ENCODE measurements at places on chromosomes 12 and 14. TPM values are rescaled to one million over a fixed set of nuclear protein-coding genes. Genes with fewer than 3 reads are reported as not detected.

GRCh38 chr14:34030864-34031263, 80.0 kb upstream of the EGLN3 start:
- DNase-seq: no peak

- DNase-seq: no peak
These were observed 4.7 kb upstream of the CCER1 start for GRCh38 chr12:90959538-90960139.

GRCh38 chr12:119154435-119154818, 24.3 kb upstream of the HSPB8 start:
- no peak for DNase-seq

GRCh38 chr12:130513556-130513955, 175.9 kb downstream of the PIWIL1 start:
- DNase-seq: no peak

- no peak for DNase-seq
These were observed 86.8 kb downstream of the ADGRD1 start for GRCh38 chr12:131040491-131040890.

Gene EPYC
- total RNA-seq: not detected

Gene MIPOL1
- 2.8 TPM for total RNA-seq

Gene DCN
- 108 TPM for total RNA-seq

Gene FGD4
- 21.6 TPM for total RNA-seq
